Activated CD4-positive, alpha-beta memory T cell treated with anti-CD3 and anti-CD28 coated beads for 36 hours (primary cell): ENCODE measurements at places on chromosomes 3 and 15. TPM values are rescaled to one million over a fixed set of nuclear protein-coding genes. Genes with fewer than 3 reads are reported as not detected.

Gene HDGFL3
- total RNA-seq, result 7.1 TPM

Gene RTP1
- not detected for total RNA-seq

Gene CASR
- 0.14 TPM for total RNA-seq

Gene IGSF11
- 0.15 TPM for total RNA-seq

Gene PEX11A
- 3.1 TPM for total RNA-seq

Gene GPR62
- total RNA-seq, result not detected

Gene C3orf49
- total RNA-seq, result not detected

Gene EXD1
- not detected for total RNA-seq

Gene LSAMP
- not detected for total RNA-seq

Gene ERICH6
- not detected for total RNA-seq

Gene SUSD5
- not detected for total RNA-seq

Gene P2RY1
- total RNA-seq, result 0.15 TPM

Gene ISL2
- total RNA-seq, result 0.19 TPM

Gene CBLB
- total RNA-seq, result 86.1 TPM

Gene INSYN1
- total RNA-seq, result not detected

Gene WDR72
- total RNA-seq, result not detected

Gene FGF12
- total RNA-seq, result not detected

Gene SAMD7
- total RNA-seq, result not detected

Gene LNP1
- 2.3 TPM for total RNA-seq

Gene CLDN18
- not detected for total RNA-seq

Gene RARRES1
- not detected for total RNA-seq

Gene GOLGA8R
- total RNA-seq, result 0.14 TPM

Gene ACTL6A
- 102 TPM for total RNA-seq

Gene SLC2A2
- total RNA-seq, result not detected

Gene C3orf22
- total RNA-seq, result not detected

Gene PIK3CB
- 24.8 TPM for total RNA-seq

Gene NKTR
- total RNA-seq, result 65.9 TPM

Gene TOPBP1
- 73.9 TPM for total RNA-seq

Gene AADACL2
- not detected for total RNA-seq

Gene TLR9
- 0.59 TPM for total RNA-seq

Gene C3orf85
- total RNA-seq, result not detected

Gene TMCO5A
- not detected for total RNA-seq

Gene MUSTN1
- total RNA-seq, result not detected
